Endothelial cell of umbilical vein (primary cell): ENCODE measurements at places on chromosomes 6 and 20. TPM values are rescaled to one million over a fixed set of nuclear protein-coding genes. Genes with fewer than 3 reads are reported as not detected.

DNA sequence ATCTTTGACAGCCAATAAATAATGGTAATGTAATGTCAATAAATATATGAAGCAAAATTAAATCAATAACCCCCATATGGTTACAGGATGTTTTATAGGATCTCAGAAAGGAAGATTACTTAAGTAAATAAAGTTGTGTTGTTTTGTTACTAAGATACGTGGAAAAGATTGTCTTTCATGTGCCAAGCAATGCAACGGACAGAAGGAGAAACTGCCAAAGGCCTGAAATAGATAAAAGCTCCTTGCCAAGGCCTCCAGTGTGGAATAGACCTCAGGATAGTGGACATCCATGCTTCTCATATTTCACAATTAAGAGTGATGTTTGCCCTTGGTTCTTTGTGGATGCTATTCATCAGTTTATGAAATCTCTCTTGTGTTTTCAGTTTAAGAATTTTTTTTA is 16.4 kb upstream of the FNDC1 start:
- no peaks in the 10 kb centered on the region for H3K36me3 ChIP-seq
- H3K27ac ChIP-seq = no peak overlapping the region

GRCh38 chr6:13848522-13849150 is 34.3 kb upstream of the MCUR1 start:
- no peaks in the 10 kb centered on the region for H3K36me3 ChIP-seq
- H3K27me3 ChIP-seq = no peaks in the 10 kb centered on the region
- DNase-seq = no peak
- H3K4me3 ChIP-seq = no peak overlapping the region
- no peaks in the 10 kb centered on the region for H3K4me1 ChIP-seq
- H3K27ac ChIP-seq = no peak overlapping the region

- H3K4me1 ChIP-seq = no peaks in the 10 kb centered on the region
- no peaks in the 10 kb centered on the region for H3K27me3 ChIP-seq
- DNase-seq = no peak
- H3K36me3 ChIP-seq = no peaks in the 10 kb centered on the region
These were observed 25.7 kb upstream of the DEFB125 start for GRCh38 chr20:61757-62156.

DNA sequence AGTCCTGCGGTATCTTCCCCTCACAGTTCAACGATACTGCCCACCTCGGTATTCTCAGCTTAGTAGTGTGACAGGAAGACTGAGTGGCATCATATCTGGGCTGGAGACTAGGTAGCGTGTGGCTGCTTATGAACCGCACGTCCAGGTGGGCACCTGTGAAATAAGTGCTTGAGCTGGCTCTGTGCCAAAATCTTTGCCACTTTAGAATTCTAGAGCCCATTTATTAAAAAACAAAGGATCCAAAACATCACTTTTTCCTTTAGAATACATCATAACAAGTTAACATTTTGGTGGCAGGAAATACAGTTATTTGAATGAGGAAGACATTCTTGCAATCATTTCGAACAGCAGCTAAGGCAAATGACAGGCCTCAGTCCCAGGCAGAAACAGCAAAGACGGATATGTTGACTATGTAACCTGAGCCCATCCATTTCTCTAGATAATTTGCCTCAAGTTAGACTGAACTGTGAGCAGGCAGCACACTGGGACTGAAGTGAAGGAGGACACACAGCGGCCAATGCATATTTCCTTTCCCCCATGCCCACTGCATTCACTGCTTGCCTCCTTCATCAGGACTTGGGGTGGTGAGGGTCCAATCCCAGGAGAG is 136.6 kb downstream of the GMDS start:
- DNase-seq = no peak
- no peak overlapping the region for H3K27ac ChIP-seq
- peaks cover 32% of the 10 kb centered on the region for H3K4me1 ChIP-seq

DNA sequence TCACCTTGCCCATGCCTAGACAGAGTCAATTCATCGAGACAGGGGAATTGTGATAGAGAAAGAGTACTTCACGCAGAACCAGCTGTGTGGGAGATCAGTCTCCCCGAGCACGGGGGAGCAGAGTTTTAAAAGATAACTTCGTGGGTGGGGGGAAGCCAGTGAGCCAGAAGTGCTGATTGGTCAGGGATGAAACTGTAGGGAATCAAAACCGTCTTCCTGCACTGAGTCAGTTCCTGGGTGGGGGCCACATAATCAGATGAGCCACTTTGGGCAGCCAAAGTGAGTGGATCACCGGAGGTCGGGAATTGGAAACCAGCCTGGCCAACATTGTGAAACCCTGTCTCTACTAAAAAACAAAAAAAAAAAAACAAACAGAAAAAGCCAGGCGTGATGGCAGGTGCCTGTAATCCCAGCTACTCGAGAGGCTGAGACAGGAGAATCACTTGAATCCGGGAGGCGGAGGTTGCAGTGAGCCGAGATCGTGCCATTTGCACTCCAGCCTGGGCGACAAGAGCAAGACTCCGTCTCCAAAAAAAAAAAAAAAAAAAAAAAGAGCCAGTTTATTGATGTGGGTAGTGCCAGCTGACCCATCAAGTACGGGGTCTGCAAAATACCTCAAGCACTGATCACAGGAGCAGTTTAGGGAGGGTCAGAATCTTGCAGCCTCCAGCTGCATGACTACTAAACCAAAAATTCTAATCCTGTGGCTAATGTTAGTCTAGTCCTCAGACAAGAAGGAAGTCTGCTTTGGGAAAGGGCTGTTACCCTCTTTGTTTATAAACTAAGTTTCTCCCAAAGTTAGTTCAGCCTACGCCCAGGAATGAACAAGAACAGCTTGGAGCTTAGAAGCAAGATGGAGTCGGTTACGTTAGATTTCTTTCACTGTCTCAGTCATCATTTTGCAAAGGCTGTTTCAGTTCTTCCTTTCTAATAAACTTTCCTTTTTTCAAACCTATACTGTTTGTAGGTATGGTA is 3.9 kb upstream of the TRIM39 start:
- DNase-seq = no peak
- peaks cover 24% of the 10 kb centered on the region for H3K4me1 ChIP-seq
- H3K27ac ChIP-seq = no peak overlapping the region
- H3K4me3 ChIP-seq = no peak overlapping the region
- H3K36me3 ChIP-seq = no peaks in the 10 kb centered on the region
- no peaks in the 10 kb centered on the region for H3K27me3 ChIP-seq

DNA sequence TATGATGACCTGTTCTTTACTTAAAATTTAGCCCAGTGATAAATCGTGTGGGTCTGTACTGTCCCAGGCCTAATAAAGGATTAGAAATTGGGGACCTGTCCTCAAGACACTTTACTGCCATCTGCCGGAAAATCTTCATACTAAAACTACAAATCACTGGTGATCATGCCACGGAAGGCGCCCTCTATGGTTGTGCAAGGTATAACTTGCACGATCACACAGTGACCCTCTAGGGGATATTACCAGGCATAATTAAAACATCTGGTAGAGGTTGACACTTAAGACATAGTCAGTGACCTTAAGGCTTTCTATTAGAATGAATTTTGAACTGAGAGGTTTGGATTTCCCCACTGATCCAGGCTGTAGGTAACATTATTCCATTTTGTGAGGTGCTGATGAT is 172.6 kb downstream of the BMP2 start:
- no peaks in the 10 kb centered on the region for H3K27me3 ChIP-seq
- H3K27ac ChIP-seq = no peak overlapping the region
- no peak overlapping the region for H3K4me3 ChIP-seq
- H3K4me1 ChIP-seq = no peaks in the 10 kb centered on the region
- H3K36me3 ChIP-seq = no peaks in the 10 kb centered on the region

- H3K27ac ChIP-seq = no peak overlapping the region
- H3K4me3 ChIP-seq = no peak overlapping the region
- no peaks in the 10 kb centered on the region for H3K27me3 ChIP-seq
- no peaks in the 10 kb centered on the region for H3K36me3 ChIP-seq
- DNase-seq = no peak
These were observed 272.0 kb downstream of the ADGB start for GRCh38 chr6:146870760-146871159.

GRCh38 chr20:20223981-20224380 is 143.9 kb upstream of the INSM1 start:
- H3K27ac ChIP-seq = no peak overlapping the region
- H3K27me3 ChIP-seq = no peaks in the 10 kb centered on the region
- no peaks in the 10 kb centered on the region for H3K4me1 ChIP-seq
- no peak for DNase-seq

GRCh38 chr6:17336425-17336824 is 55.3 kb downstream of the RBM24 start:
- H3K27me3 ChIP-seq = no peaks in the 10 kb centered on the region
- DNase-seq = no peak
- H3K4me3 ChIP-seq = no peak overlapping the region
- H3K27ac ChIP-seq = no peak overlapping the region
- H3K4me1 ChIP-seq = no peaks in the 10 kb centered on the region

GRCh38 chr6:24930431-24930871 is 5.3 kb downstream of the RIPOR2 start:
- H3K36me3 ChIP-seq = no peaks in the 10 kb centered on the region
- no peaks in the 10 kb centered on the region for H3K4me1 ChIP-seq
- DNase-seq = peak; percentile 44

DNA sequence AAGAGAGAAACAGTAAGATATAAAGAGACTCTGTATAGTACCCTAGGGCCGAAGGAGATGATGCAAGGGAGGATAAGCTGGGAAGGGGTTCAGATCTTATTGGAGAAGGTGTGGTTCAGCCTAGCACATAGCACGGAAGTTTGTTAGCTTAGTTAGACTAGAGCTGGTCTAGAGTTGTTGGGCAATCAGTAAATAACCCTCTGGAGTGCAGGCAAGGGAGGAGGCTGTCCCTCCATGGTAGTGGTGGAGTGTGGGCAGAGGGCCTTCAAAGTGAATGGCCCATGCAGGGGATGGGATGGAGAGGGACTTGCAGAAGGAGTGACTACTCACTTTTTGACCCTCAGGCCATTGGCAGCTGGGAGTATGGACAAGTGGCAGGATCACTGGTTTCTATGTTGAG is 20.0 kb downstream of the TULP4 start:
- H3K4me1 ChIP-seq = peaks cover 7% of the 10 kb centered on the region
- DNase-seq = no peak
- no peak overlapping the region for H3K4me3 ChIP-seq
- H3K36me3 ChIP-seq = no peaks in the 10 kb centered on the region
- H3K27me3 ChIP-seq = no peaks in the 10 kb centered on the region

DNA sequence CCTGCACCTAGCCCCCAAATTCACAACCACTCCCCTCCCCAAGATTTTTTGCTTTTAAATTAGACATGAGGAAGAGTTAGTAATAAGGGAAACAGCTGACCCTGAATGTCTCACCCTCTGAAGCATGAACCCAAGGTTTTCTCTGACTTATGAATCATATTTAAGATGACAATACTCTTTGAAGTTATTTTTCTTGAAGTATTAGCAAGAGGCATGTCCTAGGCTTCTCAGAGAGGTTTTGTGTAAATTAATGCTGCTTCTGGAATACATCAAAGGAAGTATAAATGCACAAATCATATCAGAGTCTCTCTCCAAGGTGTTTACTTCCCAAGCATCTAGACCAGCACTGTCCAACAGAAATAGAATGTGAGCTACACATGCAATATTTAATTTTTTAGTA is 408.1 kb upstream of the MARCKS start:
- peak; percentile 54 for DNase-seq
- H3K27me3 ChIP-seq = no peaks in the 10 kb centered on the region
- no peak overlapping the region for H3K4me3 ChIP-seq

GRCh38 chr20:64137598-64138031 is 26.6 kb upstream of the MYT1 start:
- H3K4me1 ChIP-seq = no peaks in the 10 kb centered on the region
- H3K36me3 ChIP-seq = no peaks in the 10 kb centered on the region
- no peak overlapping the region for H3K27ac ChIP-seq
- no peak for DNase-seq

Gene OPRL1
- 1.9 and 2.2 TPM in 2 replicates for total RNA-seq

Gene SLC17A9
- 44.5 and 49.4 TPM in 2 replicates for total RNA-seq

Gene RNF39
- total RNA-seq = not detected in 2 replicates

Gene SLC32A1
- not detected in 2 replicates for total RNA-seq
